ENCODE measurements at places on chromosomes 3 and 15.

- no peak for DNase-seq
Measured at GRCh38 chr3:71101626-71102025, 481.9 kb downstream of the FOXP1 start.

DNA sequence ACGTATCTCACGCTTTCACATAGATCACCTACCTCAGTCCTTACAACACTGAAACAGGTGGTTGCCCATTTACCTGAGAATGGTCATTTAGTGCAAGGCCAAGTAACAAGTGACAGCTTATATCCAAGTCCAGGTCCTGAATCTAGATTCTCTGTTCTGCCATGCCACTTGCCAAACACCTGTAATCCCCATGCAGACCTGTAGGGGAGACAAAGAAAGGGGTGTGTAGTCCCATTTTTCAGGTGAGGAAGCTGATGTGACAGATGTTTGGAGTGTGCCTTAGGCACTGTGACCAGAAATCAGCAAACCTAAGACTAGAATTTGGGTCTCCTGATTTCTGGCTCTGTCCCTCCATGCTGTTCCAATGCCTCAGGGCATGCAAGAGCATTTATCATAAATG, 12.7 kb downstream of the ZNF35 start:
- no peak for DNase-seq

DNA sequence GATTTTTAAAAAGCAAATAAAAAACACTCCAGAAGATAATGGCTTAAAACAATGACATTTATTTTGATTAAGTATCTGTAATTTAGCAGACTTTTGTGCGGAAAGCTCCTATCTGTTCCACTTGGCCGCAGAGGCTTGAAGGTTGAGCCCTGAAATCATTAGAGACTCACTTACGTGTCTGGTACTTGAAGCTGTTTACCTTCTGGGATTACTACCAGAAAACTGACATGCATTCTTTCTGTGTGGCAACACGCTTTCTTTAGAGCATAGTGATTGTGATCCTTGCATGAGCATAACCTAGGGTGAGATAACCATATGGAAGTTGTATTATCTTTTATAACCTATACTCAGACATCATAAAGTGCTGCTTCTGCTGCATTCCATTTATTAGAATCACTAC, 298.5 kb downstream of the SI start:
- DNase-seq = no peak

DNA sequence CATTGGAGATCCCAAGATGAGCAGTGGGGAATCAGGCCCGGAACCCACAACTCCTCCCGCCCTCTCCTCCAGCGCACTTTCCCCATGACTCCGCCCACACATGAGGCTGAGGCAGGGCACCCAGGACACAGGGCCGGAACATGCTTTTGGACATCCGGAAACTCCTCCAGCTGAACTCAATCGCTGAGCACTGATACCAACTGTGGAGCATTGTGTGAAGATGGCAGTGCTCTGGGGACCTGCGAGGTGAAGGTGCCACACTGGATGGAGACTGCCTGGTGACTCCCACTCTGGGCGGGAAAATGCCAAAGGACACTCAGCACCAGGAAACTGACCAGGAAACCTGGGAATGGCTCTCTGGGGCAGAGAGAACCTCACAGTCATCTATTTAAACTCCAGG, 189.1 kb downstream of the FAM43A start:
- DNase-seq = no peak

- DNase-seq = no peak
Measured at GRCh38 chr15:45589256-45589655, 2.1 kb downstream of the BLOC1S6 start.

GRCh38 chr3:100891827-100892226, 101.4 kb downstream of the ABI3BP start:
- no peak for DNase-seq

GRCh38 chr3:54121414-54122323, 683 bp upstream of the CACNA2D3 start:
- DNase-seq = no peak

- no peak for DNase-seq
Measured at GRCh38 chr3:14725013-14725412, 50.1 kb downstream of the C3orf20 start.

GRCh38 chr3:49867871-49868321, 1.8 kb downstream of the CAMKV start:
- no peak for DNase-seq

- no peak for DNase-seq
Measured at GRCh38 chr15:40776537-40777141, 6.9 kb downstream of the C15orf62 start.

DNA sequence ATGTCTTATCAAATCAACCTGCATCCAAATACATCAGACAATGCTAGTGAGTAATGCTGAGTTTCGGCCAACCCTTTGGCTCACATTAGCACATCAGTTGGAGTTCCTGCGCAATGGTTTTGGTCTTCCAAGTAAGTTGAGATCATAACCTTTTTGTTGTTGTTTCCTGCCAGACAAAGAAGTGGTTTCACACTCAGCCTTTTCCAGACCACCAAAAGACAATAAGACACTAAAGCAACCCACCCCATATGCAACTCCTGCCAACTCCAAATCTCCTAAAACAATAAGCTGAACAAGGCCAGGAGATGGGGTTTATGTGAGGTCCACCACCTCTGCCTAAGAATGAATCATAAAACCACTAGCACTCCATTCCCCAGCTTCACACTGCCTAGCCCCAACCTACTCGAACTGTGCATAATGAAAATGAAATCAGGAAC, 177.0 kb downstream of the ERC2 start:
- DNase-seq = no peak

DNA sequence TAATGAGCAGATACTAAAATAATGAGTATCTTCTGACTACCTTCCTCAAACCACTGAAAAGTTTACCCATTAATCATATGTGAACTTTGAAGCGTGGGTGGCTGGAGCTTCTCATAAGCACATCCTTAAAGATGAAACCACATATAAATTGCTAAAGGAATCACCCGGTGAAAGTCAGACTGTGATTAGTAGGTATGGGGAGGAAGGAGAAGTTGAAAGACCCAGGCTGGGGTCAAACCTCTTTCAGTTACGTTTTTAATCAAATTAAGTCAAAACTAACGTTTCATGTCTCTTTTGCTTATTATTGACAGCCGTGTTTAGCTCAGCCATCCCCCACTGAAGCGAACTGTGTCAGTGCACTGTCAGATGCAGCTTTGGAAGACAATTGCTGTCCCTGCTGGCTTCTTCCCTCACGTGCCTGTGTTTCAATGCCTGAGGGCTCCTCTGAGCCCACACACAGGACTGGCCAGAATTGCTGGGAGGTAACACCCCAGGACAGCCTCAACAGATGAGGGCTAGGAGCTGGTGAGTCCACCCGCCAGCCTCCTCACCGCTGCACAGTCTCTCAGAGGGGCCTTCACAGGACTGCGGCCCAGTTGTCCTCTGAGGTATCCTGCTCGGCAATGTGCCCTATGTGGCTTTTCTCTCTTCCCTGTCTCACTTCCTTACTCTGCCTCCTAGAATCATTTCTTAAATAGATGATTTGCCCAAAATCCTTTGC, 29.3 kb upstream of the SH3BP5 start:
- DNase-seq = no peak

DNA sequence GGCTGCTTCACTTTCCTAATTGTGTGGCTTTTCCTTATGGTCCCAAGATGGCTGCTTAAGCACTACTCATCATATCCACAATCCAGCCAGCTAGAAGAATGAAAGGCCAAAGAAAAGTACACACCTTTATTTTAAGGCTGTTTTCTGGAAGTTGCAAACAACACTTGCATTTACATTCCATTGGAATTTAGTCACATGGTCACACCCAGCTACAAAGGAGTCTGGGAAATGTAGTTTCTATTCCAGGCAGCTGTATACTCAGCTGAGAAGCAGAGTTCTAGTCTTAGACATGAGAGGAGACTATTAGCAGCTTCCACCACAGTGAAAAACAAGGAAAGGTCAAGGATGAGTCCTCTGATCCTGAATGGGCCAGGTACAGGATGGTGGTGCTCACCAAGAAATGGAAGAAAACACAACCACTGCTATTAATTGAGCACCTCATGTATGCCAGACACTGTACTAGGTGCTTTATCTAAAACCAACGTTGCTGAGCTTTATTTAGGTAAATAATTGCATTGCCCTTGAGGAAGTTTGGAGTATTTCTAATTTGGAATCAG, 28.0 kb upstream of the ATG7 start:
- DNase-seq = no peak

- DNase-seq = no peak
Measured at GRCh38 chr15:85049805-85050204, 68.1 kb downstream of the PDE8A start.

GRCh38 chr3:43770426-43771103, 79.8 kb downstream of the ABHD5 start:
- DNase-seq = no peak

DNA sequence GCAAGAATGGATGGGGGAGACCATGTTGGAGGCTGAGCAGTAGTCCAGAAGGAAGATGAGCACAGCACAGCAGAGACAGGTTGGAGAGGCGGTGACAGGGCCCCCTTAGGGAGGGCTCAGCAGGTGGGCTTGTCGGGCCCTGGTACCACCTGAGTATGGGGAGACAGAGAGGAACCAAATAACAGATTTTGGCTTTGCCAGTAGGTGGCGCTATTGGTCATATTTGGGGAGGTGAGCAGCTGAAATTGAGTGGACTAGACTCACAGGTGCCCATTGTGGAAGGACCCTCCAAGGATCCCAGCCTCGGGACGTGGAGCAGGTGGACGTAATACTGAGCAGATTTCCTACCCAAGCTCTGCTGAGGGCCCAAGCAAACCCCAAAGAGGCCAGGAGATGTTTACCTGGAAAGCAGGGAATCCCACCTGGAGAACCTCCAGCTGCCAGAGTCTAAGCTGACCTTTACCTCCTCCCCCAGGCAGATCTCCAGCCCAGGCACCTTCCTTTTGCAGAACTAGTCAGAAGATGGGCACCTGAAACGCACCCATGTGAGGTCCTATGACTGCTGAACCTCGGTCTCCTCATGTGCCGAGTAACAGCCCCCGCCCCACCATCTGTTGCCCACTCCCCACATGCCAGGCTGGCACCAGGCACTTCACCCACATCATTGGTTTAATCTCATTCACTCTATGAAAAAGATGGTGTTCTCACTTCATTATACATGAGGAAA, 24.6 kb upstream of the CORO2B start:
- DNase-seq = peak; percentile 56

GRCh38 chr3:24027946-24028345, 82.9 kb downstream of the NR1D2 start:
- DNase-seq = no peak

DNA sequence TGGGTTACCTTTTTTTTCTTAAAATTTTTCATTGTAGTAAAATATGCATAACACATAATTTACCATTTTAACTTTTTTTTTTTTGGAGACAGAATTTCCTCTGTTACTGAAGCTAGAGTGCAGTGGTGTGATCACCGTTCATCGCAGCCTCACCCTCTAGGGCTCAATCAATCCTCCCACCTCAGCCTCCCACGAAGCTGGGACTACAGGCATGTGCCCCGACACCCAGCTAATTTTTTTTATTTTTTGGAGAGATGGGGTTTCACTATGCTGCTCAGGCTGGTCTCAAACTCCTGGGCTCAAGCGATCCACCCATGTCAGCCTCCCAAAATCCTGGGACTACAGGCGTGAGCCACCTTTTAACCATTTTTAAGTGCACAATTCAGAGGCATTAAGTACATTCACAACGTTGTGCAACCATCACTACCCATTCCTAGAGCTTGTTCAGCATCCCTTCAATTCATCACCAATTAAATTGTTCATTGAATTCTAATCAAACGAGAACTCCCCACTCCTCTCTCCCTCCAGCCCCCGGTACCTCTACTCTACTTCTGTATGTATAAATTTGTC, 44.6 kb downstream of the BHLHE40 start:
- DNase-seq = no peak

DNA sequence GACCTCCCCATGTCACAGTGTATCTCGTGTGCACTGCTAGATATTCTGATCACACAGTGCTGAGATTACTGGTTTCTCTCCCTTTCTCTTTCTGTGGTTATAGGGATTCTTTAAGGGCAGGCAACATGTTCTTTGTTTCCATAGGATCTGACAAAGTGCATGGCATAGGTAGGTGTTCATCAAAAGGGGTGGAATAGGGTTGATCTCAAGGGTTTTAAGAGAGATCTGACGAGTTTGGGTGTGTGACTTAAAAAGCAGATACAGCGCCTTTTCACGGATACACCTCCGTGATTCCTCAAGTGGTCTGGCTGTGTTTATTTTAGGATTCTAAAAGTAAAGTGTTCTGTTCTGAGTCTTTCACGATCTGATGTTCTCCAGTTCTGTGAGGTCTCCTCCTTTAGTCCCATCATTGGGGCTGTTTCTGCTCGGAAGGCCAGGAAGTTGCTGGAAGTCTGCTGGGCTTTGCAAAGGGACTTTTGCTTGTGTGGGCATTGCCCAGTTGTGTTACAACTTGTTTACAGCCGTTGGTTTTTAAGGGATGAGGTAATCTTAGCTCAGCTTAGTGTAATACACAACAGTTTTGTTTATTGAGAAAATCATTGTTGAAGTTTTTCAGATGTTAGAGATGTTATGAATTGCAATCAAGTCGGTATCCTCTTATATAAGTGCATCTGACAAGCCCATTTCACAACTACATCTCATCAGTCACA, 34.8 kb downstream of the IGF1R start:
- no peak for DNase-seq

GRCh38 chr15:79179108-79179561, 88.6 kb upstream of the RASGRF1 start:
- DNase-seq = no peak

DNA sequence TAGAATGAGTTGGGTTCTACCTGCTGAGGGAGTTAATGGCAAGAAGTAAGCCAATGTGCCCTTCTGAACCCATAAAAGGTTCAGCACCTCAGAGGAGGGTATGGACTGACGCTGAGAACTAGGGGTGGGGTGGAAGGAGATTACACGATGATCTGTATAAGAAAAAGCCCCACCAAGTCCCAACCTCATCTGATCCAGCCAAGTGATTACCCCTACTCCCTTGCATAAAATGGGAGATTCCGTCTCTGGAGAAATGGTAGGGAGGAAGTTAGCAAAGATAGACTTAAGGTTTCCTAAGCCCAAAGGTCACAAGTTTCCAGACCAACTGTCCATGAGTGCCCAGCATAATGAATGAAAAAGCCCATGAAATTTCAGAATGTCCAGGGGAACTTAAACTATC, 7.1 kb upstream of the DVL3 start:
- no peak for DNase-seq

DNA sequence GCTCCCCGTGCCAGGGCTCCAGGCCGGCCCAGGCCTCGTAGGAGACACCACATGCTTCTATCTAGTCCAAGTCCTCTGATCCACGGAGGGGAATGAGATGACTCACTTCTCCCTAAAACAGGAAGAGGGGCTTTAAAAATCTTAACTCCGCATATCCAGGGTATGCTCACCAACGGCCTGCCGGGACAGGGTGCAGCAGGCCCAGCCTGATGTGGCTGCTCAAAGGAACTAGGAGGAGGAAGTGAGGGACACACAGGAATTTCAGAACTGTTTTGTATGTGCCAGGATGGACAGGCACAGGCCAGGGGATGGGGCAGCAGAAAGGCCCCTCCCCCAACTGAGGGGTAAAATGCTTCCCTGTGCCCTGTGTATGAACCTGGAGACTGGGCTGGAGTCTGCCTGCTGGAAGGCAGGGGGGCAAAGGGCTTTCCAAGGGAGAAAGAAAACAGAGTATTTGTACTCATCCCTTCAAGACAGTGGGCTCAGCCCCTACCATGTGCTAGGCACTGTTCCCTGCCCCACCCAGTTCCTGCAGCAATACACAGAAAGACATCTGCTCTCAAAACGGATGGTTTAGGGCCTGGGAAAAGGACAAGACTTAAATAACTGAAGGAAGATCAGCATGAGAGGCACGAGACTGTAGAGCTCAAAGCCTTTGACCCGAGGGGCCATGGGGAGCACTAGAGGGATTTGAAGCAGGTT, 22.1 kb downstream of the CHDH start:
- no peak for DNase-seq
